ENCODE measurements at places on chromosomes 3 and 15.

GRCh38 chr15:66110864-66111263 lies 142.7 kb downstream of the MEGF11 start:
- no peak for DNase-seq

DNA sequence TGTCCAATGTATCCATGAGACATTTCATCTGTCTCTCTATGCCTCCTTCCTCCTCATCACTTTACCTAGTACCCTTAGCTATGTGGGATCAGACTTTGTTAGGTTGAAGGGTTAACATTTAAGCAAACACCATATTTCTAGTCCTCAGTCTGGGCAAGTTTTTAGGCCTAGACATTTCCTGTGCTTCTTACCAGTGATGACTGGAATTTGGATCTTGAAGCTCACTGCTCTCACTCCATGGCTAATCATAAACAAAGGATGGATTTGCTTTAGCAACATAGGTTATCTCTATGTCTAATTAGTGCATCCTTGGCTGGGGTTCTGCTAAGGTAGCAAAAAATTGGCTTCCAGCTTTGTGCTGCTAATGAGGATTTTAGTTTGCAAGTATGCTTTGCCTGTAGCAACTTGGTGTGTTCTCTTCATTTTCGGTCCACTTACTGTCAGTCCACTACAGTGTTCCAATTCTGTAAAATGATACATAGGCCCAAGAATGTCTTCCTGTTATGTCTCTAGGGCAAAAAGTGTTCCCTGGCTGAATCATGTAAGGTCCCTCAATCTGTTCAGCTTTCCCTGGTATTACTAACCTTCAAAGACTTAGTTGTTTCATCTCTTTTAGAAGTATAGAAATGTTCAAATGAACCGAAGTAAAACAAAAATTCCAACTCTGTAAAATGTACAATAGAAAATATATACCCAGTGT lies 615.4 kb downstream of the CADM2 start:
- no peak for DNase-seq

DNA sequence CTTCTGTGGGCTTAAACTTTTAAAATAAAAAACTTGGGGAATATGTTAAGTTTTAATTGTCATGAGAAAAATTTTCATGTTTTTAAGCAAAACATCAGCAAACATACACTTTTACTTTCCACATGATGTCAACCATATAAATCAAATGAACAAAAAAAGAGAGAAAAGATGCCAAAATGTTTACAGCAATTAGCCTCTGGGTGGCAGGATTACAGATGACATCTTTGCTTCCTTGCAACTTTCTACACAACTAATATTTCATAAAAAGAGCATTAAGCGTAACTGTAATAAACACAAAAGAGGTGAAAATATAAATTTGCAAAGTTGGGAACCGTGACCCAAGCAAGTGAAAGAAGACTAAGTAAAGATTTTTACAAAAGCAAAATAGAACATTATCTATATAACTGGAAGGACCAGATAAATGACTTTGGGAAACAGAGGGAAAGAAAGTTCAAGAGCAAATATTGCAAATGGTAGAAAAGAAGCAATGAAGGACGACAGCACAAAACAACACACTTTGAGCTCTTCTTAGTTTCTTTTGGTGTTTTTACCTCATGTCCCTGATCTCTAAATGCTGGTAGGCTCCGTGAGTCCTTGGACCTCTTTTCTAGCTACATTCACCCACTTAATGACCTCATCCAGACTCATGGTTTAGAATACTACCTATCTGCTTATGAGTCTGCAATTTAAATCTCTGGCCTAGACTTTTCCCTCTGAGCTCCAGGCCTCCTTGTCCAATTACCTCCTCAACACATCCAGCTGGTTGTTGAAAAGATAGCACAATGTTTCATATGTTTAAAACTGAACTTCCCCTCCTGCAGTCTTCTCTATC lies 9.4 kb downstream of the TP53BP1 start:
- no peak for DNase-seq

DNA sequence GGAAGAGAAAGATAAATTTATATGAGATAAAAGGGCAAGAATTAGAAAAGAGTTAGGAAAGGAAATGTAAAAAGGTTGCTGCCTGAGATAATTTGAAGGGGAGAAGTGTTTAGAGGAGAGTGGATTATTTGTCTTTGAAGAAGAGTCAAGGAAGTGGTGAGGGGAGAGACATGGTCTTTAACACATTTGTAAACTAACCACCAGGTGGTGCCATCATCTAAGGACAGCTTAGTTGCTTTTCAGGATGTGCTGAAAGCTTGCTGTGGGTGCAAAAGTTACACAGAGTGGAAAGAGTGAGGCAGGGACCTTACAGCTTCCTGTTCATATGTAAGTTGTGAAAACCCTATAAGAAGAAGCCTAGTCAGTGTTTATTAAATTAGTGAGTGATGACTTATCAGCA lies 114.1 kb upstream of the DNAJC19 start:
- DNase-seq, result no peak

DNA sequence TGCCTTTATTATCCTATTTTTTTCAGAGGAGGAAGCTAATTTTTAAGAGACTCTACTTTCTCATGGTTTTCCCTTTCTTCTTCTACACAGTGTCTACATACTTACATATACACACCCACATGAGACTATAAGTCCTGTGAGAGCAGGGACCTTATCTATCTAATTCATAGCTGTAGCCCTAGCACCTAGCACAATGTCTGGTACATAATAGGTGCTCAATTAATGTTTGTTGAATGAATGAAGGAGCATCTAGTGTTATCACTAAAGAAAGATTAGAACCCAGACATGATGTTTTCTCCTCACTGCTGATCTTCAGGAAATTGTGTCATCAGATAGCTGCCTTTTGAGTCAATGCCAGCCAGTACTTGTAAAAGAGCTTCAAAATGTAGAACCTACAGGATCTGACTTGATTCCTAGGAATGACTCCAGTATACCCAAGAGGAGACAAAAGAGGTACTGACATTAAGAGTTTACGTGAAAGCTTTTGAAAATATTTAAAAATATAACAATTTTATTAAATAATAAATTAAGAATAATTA lies 2.5 kb downstream of the SCG5 start:
- DNase-seq, result no peak

DNA sequence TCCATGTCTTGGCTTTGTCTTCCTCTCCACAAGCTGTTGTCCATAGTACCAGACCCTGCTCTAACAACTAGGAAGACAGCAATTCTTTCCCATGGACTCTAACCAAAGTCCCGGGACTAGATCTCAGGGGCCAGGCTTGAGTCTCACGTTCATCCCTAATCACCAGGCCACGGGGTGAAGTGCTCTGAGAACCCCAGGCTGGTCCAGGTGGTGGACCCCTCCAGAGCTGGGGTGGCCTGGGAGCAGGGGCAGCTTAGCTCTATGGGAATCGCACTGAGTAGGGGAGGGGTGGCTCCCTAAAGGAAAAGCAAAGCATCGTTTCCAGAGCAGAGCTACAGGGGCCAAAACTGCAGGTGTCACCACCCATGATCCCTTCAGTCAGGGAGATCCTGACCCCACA lies 150.9 kb downstream of the TPRA1 start:
- no peak for DNase-seq

DNA sequence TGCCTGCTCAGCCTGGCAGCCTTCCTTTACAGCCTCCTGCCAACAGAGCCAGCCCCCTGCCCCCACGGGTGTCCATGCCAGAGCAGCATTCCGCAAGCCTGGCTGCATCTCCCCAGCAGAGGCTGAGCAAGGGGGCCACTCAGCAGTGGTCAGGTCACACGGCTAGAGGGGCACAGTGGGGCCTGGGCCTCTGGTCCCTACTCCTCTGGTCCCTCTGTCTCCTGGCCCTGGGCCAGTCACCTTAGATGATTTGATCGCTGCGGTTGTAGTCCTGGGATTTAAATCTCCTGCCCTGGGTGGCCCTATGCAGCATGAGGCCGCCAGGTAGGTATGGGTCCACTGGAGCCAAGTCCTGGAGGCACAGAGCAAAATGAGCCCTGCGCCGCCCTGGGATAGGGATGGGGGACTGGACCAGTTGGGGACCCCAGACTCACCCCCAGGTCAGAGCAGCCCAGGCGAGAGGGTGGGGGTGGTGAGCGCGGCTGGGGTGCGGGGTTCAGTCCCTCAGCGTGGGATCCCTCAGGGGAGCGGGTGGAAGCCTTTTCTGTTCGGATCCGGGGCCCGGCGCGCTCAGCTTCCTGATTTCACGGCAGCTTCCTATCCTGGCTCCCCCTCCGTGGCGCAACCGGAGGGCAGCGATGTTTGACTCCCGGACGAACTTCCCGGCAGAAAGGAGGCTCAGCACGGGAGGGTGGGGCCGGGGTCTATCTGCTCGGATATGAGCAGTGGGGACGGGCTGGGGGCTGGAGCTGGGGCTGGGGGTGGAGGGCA lies at the start of gene ZBTB47:
ZBTB47 (plus strand) TSS at position 138 of the 771 bp plus-strand sequence. CDS start 4,659 bp downstream, outside the sequence.
- no peak for DNase-seq

GRCh38 chr15:81373775-81374395 lies at the start of gene TMC3:
TSS of gene TMC3 (minus strand) at chr15:81374213. CDS start at chr15:81374077, 136 bp downstream.
- no peak for DNase-seq

DNA sequence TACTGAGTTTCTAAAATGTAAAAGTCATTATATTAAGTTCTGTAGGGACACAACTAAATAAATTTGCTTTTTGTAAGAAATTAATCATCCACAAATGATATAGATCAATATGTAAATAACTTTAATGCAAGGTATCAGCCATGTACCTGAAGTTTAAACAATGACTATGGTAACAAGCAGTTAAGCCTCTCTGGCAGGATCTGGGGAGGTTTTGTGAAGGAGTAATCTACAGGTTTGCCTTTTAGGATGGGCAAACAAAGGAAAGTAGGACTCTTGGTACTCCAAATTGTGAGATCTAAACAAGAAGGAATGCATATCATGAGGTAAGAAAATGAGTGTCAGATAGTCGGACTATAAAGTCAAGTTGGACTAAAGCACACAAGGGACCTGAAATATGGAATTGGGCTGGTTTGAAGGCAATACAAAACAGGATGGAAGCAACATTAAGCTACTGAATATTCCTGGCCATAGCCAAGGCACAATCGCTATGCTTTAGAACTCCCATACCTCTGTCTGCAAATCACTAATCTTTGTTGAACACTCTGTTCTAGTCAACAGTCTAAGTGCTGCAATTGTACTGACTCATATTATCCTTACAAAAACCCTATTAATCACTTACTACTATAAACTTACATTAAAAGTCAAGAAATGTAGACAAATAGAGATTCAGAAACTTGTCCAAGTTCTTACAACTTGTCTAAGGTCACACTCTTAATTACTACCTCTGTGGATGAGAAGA lies 412.8 kb downstream of the DIPK2A start:
- DNase-seq, result no peak

DNA sequence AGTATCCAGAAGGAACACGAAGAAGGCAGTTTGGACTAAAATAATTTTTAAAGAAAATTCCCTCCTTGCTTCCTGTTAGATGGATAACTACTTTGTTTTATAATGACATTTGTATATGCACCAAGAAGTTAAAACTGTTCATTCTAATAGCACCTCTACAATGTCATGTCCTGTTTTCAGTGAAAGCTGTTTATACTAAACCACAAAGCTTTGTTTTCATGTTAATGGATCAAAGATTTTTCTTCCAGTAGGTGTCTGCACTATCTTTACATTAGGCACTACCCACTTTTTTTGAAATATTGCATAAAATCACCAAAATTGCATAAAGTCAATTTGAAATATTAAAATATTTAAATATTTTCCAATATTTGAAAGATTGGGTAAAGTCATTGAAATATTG lies 10.1 kb downstream of the RARRES1 start:
- DNase-seq, result no peak

- DNase-seq, result no peak
Measured at GRCh38 chr3:194890091-194890490, 204.4 kb downstream of the FAM43A start.

DNA sequence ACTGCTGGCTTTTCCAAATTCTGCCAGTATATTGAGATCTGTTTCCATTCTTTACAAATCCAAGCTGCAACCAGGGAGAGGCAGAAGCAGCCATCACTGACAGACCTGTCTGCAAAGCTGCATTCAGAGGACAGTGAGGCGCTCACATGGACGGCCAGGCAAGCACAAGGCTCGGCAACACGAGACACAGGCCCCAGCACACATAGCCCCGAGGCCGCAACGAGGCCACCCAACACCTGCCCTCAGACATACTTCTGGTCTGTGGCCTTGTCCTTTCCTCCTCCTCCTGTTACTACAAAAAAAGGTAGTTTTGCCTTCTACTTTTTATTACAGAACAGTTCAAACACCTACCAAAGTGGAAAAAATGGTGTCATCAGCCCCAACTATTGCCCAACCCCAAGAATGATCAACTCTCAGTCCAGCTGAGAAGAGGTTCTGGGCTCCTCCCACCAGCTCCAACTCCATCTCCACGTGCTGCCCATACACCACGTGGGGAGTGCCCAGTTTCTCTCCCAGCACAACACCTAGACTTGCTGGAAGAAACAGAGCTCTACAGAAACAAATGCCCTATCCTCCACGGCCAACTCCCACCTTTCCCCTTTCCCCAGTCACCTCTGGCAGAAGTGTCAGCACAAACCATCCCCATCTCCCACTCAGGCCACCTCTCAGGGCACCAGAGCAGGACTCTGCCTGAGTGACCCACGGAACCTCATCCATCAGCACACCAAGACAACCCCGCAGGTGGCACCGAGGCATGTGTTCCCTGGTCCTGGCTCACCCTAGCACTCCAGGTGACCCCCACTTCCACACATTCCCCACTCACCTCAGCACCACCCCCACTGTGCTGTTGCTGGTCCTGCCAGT lies 7.4 kb downstream of the ZXDC start:
- no peak for DNase-seq

GRCh38 chr15:38846346-38846745 lies 281.7 kb upstream of the RASGRP1 start:
- DNase-seq, result no peak

DNA sequence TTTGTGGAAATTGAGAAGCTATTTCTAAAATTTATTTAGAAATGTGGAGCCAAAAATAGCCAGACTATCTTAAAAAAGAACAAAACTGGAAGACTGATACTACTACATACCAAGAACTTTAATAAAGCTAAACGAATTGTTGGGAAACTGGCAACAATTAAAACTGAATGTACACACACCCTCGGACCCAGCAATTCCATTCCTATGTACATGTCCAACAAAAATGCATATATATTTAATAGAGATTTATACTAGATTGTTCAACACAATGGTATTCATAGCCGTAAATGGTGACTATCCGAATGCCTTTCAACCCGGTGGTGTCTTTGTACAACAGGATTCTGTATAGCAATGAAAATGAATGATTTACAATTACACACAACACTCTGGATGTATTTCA lies 136.5 kb upstream of the RASGRP1 start:
- DNase-seq, result no peak

GRCh38 chr3:84962415-84962814 lies 3.6 kb downstream of the CADM2 start:
- no peak for DNase-seq

- no peak for DNase-seq
Measured at GRCh38 chr3:82493858-82494257, 732.4 kb upstream of the GBE1 start.

GRCh38 chr3:30470496-30470895 lies 135.9 kb upstream of the TGFBR2 start:
- no peak for DNase-seq

GRCh38 chr3:12807601-12808359 lies 11.3 kb downstream of the CAND2 start:
- no peak for DNase-seq

DNA sequence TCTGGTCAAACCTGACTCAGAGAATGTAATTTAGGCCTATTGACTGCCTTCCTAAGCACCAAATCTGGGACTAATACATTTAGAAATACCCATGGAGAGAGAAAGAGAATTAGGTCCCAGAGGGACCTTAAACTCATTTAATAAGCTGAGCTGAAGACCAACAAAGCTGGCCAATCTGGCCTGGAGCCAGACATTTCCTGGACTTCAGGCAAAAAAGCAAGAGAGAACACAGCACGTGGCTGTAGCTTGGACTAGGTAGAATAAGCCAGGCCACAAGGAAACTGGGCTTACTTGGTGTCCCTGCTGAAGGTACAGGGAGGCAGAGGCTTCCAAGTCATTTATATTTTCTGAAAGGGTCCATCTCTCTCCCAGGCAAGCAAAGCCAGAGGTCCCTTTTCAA lies 88.1 kb downstream of the RTP4 start:
- DNase-seq, result no peak

All from activated T-cell treated with anti-CD3 and anti-CD28 coated beads for 24 hours (primary cell).